Astrocyte of the cerebellum (primary cell): ENCODE measurements at places on chromosomes 2 and 18.

DNA sequence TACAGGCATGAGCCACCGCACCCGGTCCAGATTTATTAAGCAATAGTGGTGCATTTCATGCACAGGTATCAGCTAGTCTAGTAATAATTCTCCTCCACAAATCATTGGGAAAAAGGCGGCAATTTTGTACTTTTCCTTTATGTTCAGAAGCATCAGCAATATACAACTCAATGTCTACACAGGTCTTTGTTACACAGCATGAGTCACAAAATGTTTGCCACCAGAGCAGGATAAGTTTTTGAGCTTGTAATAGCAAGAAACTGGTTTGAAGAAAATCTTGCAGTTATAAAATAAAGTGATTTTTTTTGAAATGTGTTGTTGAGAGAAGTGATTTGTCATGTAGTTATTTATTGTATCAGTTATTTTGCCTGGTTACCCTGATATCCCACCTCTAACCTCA is 4.8 kb upstream of the ITPRIPL1 start:
- no peak for DNase-seq

DNA sequence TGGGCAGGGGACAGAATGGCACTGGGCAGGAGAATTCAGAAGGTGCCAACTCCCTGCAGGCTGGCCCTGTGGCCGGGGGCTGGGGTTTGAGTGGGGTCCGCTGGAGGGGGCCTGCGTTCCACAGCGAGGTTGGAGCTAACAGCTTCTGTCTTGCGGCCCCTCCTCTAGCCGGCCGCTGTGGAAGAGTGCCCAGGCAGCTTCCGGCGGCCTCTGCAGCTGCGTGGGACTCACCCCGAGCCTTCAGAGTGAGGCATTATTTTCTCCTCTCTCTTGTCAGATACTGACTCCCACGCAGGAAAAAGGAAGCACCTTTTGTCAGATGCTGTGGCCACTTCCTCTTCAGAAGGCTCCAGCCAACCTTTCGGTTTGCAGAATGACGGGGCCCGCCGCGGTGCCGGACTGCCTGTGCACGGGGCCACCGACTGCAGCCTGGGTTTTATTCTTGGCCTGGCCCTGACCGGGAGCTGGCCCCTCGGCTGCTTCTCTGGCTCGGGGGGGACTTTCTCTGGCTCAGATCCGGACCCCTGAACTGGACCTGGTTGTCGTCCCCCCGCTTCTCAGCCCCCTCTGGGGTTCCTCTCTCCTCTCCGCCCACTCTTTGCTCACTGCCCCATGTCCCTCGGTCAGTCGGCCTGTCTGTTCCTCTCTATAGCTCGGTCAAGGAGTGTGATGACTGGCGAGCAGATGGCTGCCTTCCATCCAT is 40.1 kb downstream of the ARHGAP25 start:
- DNase-seq = no peak

- DNase-seq = no peak
Observed at GRCh38 chr2:48510329-48510728, 19.6 kb upstream of the STON1 start.

GRCh38 chr18:25962176-25962575 is 128.2 kb downstream of the SS18 start:
- no peak for DNase-seq

DNA sequence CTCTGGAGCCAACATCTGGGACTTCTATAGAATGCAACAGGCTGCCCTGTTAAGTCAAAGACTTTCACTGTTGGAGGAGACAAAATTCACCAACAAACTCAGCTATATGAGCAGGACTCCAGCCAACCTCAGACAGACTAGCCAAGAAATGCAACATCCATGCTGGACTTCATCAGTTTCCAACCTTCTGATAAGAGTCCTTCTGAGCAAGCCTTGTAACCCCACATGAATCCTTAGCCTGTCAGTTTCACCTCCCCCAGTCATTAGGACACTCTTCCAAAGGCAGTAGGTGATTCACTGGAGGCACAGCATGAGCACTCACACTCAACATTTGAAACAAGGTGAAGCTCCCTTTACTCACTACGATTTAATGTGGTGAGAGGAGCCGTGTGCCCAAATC is 5.8 kb downstream of the TBC1D8 start:
- no peak for DNase-seq

GRCh38 chr2:177180269-177181000 is 32.2 kb upstream of the HNRNPA3 start:
- DNase-seq = no peak

DNA sequence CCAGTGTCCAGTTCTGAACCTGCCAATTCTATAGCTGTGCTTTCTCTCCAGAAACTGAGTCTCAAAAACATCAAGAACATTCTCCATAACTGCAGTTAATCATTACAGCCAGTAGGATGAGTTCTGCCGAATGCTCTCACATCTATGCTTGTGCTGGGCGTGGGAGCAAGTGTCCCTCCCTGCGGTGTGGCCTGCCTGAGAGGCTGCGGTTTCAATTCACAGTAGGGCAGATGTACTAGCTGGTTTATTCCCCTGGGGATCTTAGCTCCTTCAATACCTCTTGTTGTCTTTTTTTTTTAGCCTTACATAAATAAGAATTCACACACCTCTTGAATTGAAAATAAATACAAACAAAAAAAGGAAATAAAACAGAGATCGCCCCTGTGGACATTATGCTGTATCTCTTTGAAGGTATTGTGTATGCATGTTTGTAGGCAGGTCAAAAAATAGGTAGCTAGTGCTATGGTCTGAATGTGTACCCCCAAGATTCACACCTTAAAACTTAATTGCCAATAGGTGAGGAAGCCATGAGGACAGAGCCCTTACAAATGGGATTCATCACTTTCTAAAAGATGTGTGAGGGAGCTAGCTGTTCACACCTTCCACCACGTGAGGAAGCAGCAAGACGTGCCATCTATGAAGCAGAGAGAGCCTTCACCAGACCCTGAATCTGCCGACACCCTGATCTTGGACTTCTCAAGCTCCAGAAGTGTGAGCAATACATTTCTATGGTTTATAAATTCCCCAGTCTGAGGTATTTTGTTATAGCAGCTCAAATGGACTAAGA is 74.3 kb downstream of the BCL2L11 start:
- no peak for DNase-seq

DNA sequence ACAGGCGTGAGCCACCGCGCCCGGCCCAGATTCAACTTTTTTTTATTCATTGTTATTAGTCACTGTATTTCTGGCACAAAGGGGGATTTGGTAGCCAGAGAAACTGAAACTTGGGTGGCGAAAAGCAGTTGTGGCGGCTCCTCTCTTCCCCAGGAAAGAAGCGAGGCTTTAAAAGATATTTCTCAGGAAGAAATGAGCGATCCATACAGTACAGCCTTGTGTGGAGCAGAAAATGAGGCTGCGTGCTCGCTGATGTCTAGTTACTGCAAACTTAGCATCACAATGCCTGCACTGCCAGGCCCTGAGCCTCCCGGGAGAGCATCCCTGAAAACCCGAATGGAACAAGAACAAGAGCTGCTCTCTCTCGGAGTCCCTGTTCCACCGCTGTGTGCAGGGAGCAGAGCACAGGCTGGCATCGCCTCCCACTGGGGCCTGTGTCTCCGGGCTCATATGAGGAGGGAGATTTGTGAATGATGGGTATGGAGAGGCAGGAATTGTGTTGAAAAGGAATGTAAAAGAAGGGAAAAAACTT is 234.0 kb downstream of the ZNF516 start:
- no peak for DNase-seq
